NCI-H2171 treated with DMSO at 0.1 percent for 48 hours (cell line): ENCODE measurements at places on chromosomes 5 and 9.
A peak's percentile ranks its signal among the peaks of the same experiment; 100 is the strongest.

DNA sequence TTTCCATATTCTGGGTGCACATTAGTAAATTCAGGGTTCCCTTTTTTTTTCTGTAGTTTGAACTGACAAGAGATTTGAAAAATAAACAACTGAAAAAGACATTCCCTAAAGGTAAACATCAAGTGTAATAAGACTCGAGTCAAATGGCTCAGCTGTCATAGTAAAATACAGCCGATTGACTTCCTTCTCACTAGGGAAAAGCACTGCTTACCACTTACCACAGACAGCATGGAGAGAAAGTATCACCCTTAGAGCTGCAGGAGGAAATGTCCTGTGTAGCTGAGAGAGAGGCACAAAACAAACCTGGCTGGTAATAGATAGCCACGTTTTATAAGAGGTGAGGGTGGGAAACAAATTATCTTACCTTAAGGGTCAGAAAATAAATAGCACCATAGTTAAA is 12.1 kb upstream of the DMAC1 start:
- DNase-seq, result peak; percentile 2

DNA sequence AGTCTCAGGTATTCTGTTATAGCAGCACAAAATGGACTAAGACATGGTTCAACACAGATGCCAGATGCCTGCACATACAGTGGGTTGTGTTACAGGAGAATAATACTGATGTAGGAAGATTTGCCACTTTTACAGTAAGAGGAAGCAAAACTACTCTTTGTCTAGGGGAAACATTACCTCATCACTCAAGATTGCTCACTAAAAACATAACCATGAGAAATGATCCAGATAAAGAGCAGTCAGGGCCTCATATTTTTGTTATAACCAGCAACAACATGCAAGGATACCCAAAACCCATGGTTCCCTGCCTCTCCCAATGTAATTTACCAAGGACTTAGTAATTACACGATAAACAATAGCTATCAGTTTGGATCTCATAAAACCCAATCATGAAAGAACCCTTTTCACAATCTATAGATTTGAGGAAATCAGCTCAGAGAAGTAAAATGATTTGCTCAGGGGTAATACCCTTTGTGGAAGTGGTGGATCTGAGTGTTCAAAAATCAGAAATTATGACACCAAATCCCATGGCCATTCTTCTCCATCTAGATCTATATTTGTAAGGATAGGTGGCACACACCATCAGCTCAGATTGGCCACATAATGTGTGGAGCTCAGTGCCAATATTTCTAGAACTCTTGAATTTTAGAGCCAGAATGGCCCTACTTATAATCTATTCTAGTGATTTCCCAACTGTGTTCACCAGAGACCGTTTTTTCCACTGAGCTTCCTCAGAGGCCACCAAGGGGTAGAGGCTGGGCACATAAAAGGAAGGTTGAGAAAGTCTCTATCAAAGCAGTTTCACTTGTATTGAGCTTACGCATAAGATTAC is 27.8 kb downstream of the DPYSL3 start:
- DNase-seq, result no peak

GRCh38 chr9:19429595-19429994 is 20.8 kb downstream of the ACER2 start:
- DNase-seq, result no peak

DNA sequence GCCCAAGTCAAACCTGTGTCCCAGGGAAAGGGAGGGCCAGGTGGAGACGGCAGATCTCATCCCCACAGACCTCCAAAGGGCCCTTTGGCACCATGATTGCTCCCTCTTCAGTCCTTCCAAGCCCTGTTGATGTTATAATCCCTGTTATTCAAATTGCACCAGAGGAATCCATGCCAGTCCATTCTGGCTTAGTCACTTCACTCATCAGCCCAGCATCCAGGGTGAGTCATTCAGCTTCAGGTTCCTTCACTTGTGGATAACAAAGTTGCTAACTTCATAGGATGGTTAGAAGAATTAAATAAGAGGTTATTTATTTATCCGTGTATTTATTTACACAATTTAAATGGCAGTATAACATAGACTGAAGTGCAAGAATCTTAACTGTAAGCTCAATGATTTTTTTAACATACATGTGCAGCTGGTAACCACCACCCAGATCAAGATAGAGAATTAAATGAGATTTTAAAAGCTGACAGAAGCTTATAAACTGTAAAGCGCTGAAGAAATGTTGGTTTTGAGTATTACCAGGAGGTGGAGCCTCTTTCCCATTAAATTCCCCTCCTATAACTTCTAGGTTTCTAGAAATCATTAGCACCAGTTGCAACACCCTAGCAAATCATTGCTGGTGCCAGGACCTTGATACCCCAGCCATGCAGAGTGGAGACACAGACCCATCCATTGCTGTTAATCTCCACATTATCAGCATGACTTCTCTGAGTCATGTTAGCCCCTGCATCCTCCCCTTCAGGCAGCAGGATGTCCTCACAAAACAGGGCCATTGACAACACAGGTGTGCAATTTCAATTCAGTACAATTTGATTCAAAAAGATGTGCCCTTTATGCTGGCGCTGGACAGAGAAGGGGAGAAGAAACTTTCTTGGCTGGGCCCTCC is 77.4 kb downstream of the SEC61B start:
- peak; percentile 36 for DNase-seq

DNA sequence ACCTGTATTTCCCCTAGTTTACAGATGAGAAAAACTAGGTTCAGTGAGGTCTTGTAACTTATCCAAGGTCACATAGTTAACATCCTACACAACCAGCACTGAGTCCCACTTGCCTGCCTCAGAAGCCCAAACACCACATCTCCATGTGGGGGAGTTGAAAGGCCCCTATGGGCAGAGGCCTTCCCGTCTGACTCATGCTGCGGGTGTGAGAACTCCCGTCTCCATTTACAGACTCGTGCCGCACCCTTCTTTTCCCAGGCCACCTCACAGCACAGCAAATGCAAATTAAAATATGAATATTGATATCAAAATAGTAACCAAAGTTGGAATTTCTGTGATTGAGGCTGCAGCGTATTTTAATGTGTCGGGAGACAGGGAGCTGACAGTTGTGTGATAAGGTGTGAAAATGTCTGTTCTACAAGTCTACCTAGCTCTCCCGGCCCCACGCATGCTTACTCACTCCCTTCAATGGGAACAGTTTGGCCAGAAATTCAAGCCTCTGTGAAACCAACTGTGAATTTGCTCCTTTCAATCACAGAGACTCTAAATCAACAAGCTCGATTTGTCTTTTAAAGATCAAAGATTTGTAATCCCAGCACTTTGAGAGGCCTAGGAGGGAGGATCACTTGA is 90.1 kb downstream of the CRB2 start:
- DNase-seq, result no peak

GRCh38 chr5:14397717-14398116 is 183.9 kb upstream of the OTULINL start:
- no peak for DNase-seq

GRCh38 chr5:167790462-167791260 is 500.8 kb upstream of the WWC1 start:
- no peak for DNase-seq

DNA sequence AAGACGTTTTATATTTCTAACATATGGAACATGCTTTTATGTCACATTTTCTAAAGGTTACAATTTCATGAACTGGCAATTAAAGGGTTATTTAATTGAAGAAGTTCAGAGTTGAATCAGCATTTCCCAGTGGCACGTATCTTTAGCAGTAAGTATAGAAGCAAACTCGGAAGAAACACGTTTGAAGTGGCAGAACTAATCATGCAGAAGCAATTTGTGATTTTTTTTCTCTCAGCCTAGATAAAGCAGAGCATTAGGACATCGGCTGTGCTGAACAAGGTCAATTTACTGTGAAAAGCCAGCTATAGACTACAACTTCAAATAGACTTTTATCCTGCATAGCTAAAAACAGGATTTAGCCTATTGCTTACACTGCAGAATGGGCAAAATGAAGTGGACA is 104.7 kb downstream of the ISL1 start:
- DNase-seq, result peak; percentile 49

GRCh38 chr9:37025071-37025822 is 8.8 kb downstream of the PAX5 start:
- no peak for DNase-seq

DNA sequence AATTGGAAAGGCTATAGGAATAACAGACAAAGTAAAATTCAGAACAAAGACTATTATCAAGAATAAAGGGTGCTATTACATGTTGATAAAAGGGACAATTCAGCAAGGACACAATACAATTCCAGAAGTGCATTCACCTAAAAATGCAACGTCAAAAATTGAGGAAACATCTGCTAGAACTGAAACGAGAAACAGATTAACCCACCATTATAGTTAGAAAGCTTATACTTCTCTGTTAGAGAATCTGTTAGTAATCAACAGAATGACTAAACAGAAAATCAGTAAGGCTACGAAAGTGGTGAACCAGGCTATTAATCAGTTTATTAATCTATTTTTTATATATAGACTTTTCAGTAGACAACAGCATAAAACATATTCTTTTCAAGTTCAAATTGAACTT is 14.8 kb downstream of the FCN1 start:
- DNase-seq, result no peak

DNA sequence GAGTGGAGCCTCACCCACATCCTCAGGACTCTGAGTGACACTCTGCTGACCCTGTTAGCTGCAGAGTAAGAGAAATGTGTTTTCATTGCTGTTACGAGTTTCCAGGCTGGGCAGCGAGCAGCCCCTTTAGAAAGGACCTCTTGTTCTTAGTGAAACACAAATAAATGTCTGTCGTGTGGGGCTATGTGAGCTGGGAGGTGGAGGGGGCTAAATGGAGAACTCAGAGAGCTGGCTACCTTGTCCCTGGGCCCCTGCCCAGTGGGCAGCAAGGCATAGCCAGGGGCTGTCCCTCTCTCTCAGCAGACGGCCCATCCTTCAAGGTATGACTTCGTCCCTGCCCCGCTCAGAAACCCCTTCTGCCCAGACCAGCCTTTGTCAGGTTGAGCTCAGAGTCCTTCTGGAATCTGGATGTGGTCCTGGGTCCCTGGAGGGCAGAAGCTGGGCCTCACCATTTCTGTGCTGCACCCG is 10.2 kb downstream of the DCANP1 start:
- DNase-seq, result no peak
